ENCODE measurements at places on chromosomes 2 and 18.

DNA sequence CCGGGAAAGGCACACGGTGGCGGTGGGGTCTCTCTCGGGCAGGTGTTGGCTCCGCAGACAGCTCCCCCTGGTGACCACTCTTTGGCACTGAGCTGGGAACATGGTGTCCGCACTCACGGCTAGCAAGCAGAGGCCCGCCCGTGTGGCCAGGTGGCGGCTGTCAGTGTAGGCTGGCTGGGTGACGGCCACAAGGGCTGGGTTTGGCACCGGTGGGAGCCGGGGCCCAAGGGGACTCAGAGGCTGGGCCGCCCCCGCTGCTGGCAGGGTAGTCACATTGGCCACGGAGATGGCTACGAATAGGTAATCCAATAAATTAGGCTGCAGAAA is 1071.7 kb downstream of the RPIA start:
- no peak for DNase-seq

DNA sequence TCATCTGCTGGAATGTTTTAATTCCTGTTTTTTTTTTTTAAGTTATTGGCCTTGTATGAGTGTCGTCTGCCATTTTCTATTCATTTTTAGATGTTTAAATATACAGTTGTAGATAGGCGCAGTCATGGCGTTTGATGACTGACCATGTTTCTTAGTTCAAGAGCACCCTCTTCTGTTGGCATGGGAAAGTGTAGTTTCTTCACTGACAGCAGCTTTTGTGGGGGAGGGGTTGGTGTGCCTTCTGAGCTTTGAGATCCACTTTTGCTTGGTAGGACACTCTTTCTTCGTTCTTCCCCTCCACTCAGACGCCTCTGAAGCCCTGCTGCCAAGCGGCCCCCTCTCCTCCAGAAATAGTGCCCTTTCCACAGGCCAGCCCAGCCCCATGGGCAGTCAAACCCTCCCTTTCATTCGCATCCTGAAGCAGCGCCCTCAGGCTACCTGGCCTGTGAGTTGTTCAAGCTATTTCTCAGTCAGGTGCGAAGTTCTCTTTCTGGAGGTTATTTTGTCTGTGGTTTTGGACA is 492.0 kb downstream of the TNS1 start:
- DNase-seq = peak; percentile 67

DNA sequence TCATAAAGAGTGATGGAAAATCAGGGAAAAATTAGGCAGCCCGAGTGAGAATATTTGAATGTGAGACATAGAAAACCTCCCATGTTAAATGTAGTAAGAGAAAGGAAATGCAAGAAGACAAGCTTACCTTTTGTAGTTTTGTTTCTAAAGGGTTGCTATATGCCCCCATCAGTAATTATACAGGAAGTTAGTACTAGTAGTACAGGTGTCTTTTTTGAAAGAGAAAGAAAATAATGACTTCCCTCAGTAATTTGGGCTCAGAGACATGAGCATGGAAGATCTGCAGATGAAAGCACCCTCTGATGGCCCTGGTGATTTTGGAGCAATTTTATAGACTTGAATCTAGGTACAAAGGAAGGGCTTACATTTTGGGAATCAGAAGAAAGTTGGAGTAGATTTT is 80.8 kb downstream of the RHBDD1 start:
- DNase-seq = no peak

DNA sequence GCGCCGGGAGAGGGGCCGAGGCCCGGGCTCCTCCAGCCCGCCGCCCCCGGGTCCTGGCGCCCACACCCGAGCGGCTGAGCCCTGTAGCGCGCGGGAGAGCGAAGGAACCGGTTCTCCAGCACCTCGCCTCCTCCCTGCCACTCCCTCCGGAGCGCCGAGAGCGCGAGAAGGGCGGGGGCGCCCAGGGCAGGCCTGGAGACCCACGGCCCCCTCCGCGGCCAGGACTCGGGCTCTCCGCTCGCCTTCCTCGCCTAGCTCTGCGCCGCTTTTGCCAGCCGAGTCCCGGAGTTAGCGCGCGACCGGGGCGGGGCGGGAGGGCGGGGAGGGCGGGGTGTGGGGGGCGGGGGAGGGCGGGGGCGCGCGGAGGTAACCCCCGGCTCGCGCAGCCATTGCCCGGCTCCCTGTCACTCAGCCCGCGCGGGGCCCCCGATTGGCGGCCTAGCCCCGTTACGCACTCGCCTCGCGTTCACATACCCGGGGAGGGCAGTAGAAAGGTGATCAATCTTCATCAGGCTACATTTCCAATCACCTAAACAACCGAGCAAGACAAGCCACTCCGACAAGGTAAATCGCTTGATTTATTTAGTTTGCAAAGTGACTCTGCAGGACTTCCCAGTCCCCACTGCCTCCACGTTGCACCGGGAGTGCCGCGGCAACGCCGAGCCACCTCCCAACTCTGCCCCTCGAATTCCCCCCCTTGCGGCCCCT is at the start of gene OTX1:
TSS of gene OTX1 (plus strand) at position 497 of the 708 bp plus-strand sequence. CDS start 2,161 bp downstream, outside the sequence.
- DNase-seq = peak; percentile 22

GRCh38 chr18:26468931-26469340 is 79.4 kb downstream of the KCTD1 start:
- peak; percentile 42 for DNase-seq

GRCh38 chr2:172510088-172510487 is 45.8 kb upstream of the PDK1 start:
- DNase-seq = no peak
